ENCODE measurements at places on chromosomes 2 and 18.

DNA sequence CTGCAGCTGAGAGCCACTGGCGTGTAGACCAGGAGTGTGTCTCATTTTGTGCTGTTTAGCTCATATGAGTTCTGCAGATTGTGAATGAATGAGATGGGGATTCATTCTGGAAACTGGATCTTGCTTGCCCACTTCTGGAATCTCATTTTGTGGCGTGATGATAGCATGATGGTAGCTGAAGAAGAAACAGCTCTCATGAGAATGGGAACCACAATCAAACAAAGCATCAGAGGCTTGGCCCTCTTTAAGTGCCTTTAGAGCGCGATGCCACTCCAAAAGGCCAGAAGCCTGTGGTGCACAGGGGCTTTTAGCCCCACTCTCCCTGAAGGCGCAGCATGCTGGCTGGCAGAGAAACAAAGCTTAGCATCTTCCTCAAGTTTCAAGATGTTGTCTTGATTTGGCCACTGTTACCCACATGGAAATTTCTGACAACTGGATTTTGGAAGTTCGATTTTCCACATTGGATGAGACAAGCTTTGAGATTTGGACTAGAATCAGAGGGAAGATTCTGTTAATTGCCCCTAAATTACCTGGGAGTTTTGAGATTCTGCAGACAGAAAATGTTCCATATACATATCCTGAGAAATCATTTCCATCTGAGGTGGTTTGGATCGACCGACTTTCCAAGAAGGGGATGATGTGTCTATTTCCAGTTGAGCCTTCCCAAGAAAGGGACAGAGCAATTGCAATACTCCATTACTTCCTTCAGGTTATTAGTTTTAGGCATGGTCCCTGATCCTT, 234.5 kb downstream of the VAPA start:
- DNase-seq = no peak

- peak; percentile 63 for DNase-seq
These were observed 593 bp upstream of the ACTR2 start for GRCh38 chr2:65227020-65227455.

- DNase-seq = no peak
These were observed at the start of gene MARCHF4 for GRCh38 chr2:216371721-216372702. MARCHF4 (minus strand) TSS chr2:216372483; CDS start chr2:216370260, 2,223 bp downstream.

GRCh38 chr2:112630268-112630667, 15.5 kb upstream of the SLC20A1 start:
- DNase-seq = no peak

DNA sequence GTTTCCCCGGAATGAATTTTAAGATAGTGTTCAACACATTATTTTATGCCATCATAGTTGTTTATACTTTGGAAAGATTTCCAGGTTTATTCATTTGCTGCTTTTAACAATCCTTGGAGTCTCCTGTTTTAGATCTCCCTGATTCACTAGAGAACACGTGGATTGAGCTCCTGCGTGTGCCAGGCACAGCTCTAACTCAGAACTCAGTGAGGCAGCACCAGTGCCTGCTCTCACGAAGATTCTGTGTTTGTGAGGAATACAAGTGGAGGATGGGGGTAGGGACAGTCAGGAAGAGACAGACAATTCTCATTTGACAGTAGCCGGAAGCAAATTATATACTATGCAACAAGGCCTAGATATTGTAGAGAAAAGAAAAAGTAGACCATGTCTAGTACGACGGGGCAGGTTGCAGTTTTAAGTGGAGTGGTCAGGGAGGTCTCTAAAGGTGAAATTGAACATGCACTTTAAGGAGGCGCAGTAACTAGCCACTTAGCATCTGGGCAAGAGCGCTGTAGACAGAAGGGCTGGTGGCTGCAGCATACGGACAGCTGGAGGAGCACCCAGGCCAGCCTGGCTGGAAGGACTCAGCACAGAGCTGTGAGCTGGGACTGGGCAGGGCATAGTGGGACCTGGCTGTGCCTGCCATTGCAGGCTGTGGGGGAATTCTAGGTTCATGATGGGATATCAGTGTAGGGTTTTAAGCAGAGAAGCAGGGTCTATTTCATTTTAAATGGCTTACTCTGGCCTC, 24.3 kb downstream of the RNF144A start:
- DNase-seq = no peak

DNA sequence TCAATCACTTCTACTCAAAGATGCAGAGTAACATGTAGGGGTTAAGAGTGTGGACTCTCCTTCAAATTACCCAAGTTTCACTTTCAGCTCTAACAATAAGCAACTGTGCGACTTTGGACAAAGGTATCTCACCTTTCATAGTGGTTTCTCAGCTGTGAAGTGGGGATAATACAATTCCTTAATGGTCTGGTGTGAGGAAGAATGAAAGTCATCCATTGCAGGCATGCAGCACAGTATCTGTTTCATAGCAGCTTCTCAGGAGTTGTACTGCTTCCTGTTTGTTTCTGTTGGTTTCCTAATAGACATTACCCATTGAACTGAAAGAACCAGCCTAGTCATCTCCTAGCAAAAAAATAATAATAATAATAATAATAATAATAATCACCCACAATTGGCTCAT, 74.4 kb downstream of the DDX18 start:
- no peak for DNase-seq

GRCh38 chr2:215727507-215728503, 285.5 kb downstream of the MREG start:
- no peak for DNase-seq

DNA sequence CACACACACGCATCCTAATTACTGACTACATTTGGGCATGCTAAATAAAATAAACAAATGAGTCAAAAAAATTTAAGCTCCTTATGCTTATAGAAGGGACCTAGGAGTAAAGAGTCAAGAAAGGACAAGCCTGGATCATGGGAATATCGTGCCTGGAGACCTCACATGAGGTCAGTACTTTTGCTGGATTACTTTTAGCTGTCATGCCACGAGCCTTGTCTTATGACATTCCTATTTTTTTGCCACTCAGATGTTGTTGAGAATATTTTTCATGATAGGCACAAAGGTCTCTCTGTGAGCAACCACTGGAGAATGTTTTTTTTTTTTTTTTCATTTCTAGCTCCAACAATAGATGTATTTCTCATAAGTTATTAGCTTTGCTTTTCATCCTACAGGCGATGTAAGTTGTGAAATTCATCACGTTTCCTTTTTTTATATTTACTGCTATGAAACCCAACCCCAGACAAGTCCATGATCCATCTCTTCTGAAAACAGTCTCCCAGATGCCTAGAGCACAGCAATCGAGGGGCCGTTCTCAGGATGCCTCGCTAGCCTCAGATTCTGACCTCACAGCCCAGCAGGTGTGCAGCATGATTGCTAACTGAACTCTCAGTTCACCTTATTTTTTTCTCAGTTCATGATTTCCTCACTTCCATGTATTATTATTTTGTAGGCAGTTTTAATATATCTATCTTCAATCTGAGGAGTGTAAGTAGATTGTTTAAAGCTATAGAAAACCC, 464.5 kb downstream of the IRS1 start:
- no peak for DNase-seq
